ENCODE measurements at places on chromosomes 5 and 9. TPM values are rescaled to one million over a fixed set of nuclear protein-coding genes. Genes with fewer than 3 reads are reported as not detected.

- H3K27me3 ChIP-seq: no peaks in the 10 kb centered on the region
- no peak overlapping the region for H3K4me3 ChIP-seq
- no peaks in the 10 kb centered on the region for H3K36me3 ChIP-seq
- no peak overlapping the region for H3K27ac ChIP-seq
These were observed 46.6 kb upstream of the C5orf58 start for GRCh38 chr5:170186156-170186555.

STRBP gene
- total RNA-seq: 24.5 TPM

DNA sequence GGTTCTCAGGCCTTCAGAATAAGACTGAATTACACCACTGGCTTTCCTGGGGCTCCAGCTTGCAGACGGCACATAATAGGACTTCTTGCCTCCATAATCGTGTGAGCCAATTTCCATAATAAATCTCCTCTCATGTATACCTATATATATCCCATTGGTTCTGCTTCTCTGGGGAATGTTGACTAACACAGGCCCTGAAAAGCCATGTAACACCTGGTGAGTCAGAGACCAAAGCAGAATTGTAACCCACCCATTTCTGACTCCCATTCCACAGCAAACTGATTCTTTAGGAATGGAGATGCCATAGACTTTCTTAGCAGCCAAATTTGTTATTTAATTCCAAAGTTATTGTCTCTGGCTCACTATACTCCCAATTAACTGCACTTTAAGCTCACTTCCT, 85.4 kb upstream of the AGXT2 start:
- no peaks in the 10 kb centered on the region for H3K36me3 ChIP-seq
- no peak overlapping the region for H3K27ac ChIP-seq
- no peak for DNase-seq
- no peak overlapping the region for H3K4me3 ChIP-seq
- H3K27me3 ChIP-seq: no peaks in the 10 kb centered on the region
- H3K4me1 ChIP-seq: no peaks in the 10 kb centered on the region

- H3K36me3 ChIP-seq: no peaks in the 10 kb centered on the region
- H3K4me1 ChIP-seq: no peaks in the 10 kb centered on the region
- DNase-seq: no peak
- no peaks in the 10 kb centered on the region for H3K27me3 ChIP-seq
These were observed 408.4 kb upstream of the NMUR2 start for GRCh38 chr5:152813526-152813925.

GRCh38 chr9:96160168-96160567, 141.8 kb downstream of the HSD17B3 start:
- no peak for DNase-seq
- H3K4me1 ChIP-seq: no peaks in the 10 kb centered on the region
- no peaks in the 10 kb centered on the region for H3K27me3 ChIP-seq
- H3K4me3 ChIP-seq: no peak overlapping the region

HNRNPA0 gene
- 17.4 TPM for total RNA-seq

DNA sequence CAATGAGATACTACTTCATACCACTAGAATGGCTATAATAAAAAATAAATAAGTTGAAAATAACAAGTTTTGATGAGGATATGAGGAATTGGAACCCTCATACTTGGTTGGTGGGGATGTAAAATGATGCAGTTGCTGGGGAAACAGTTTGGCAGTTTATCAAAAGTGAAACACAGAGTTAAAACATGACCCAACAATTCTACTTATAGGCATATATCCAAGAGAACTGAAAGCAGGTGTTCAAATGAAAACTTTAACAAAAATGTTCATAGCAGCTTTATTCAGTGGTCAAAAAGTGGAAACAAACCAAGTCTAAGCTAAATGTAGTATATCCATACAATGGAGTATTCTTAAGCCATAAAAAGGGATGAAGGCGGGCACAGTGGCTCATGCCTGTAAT, 13.1 kb upstream of the LHFPL2 start:
- H3K4me3 ChIP-seq: no peak overlapping the region
- no peaks in the 10 kb centered on the region for H3K4me1 ChIP-seq
- DNase-seq: no peak
- no peaks in the 10 kb centered on the region for H3K27me3 ChIP-seq

SIT1 gene
- 0.68 TPM for total RNA-seq

QRFP gene
- total RNA-seq: not detected

- no peaks in the 10 kb centered on the region for H3K4me1 ChIP-seq
- DNase-seq: no peak
- no peak overlapping the region for H3K27ac ChIP-seq
- H3K36me3 ChIP-seq: no peaks in the 10 kb centered on the region
- no peak overlapping the region for H3K4me3 ChIP-seq
These were observed 179.9 kb downstream of the DTWD2 start for GRCh38 chr5:118808441-118808840.

CLIC3 gene
- total RNA-seq: 6.7 TPM

DNA sequence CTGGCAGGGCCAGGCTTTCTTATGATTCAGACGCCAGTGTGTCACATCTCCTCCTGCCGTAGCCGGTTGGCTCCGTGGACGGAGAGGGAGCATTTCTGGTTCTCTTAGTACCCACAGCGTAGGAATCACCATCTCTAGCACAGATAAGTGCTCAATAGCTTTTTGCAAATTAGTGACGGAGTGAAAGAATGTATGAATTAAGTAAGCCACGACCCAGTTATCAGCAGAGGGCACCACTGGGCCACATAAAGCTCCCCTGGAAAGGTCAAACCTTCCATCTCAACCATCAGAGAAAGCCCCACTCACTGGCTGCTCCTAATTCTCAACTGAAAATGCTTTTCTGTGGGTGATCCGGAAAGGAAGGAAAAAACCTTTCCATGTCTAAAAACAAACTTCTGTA, 317.0 kb upstream of the ADCY2 start:
- no peaks in the 10 kb centered on the region for H3K4me1 ChIP-seq
- no peak overlapping the region for H3K27ac ChIP-seq
